ENCODE measurements at places on chromosomes 16 and 17.
A peak's percentile ranks its signal among the peaks of the same experiment; 100 is the strongest.

- no peak for DNase-seq
Observed at GRCh38 chr16:57472665-57473060, 10.2 kb downstream of the POLR2C start.

DNA sequence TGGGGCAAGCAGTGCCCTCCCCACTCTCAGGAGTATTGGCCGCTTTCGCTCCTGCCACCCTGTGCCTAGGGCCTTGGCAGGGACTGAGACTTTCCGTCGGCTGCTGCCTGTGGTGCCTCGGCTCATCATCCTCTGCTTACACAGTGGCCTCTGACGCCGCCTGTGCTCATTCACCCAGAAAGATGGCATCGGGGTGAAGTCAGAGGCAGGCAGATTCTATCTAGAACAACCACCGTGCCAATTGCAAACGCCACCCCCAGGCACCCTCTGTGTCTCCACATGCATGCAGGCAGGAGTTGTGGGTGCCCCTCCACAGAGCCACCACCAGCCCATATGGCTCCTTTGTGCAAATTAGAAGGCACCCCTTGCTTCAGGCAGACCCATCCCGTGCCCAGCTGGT lies 154.2 kb upstream of the GSE1 start:
- DNase-seq, result no peak

DNA sequence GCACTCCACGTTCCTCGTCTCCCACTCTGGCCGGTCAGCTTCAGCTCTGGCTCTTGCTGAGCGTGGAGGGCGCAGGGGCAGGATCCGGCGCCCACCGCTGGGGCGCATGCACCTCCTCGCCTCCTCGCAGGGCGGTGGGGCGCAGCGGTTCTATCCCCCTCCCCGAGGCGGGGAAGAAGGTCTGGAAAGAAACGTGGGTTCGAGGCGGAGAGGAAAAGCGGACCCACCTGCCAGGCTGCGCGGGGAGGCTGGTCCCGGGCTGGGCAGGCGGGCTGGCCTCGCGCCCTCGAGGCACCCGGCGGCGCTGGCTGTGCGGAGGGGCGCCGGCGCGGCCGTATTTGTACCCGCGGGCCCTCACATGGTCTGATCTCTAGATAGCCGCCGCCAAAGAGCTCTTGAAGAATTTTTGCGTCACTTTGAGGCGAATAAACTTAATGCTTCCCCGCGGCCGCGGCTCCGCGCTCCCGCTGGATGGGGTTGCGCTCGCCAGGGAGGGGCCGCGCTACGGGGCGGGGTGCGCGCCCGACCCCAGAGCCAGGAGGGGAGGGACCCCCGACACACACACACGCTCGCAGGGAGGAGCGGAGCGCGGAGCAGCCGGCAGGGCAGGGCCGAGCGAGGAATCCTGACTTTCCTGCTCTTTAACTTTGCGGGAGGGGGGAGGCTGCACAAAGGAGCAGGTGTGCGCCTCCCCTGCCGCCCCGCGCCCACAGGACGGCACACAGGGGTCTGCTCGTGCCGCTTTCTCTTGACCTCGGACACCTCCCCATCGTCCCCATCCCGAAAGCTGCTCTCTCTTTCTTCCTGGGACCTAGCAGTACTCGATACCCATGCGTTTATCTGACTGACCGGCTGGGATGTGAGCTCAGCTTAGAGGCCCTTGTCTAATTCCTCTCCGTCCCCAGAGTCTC lies at the start of gene SLC6A4:
SLC6A4 (minus strand) TSS at position 312 of the 911 bp plus-strand sequence. CDS start 13,739 bp downstream, outside the sequence.
- DNase-seq, result no peak

- DNase-seq, result no peak
Observed at GRCh38 chr16:50473356-50473945, 74.7 kb upstream of the NKD1 start.

DNA sequence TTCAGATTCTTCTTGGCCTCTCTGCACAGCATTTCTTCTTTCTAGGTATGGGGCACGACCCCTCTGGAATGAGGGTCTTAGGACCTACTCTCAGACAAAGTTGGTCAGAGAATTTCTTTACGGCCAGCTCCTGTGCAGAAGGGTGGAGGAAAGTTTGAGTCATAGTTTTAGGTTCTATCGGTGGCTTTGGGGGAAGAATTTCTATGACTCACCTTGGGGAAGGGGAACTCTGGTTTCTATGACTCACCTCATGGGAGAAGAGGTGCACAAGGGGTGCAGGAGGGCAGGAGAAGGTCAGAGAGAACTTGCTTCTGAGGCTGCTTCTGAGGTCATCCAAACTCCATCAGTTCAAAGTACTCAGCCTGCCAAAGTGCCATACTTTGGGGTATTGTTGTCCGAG lies 2.5 kb upstream of the ABCC12 start:
- peak; percentile 55 for DNase-seq

DNA sequence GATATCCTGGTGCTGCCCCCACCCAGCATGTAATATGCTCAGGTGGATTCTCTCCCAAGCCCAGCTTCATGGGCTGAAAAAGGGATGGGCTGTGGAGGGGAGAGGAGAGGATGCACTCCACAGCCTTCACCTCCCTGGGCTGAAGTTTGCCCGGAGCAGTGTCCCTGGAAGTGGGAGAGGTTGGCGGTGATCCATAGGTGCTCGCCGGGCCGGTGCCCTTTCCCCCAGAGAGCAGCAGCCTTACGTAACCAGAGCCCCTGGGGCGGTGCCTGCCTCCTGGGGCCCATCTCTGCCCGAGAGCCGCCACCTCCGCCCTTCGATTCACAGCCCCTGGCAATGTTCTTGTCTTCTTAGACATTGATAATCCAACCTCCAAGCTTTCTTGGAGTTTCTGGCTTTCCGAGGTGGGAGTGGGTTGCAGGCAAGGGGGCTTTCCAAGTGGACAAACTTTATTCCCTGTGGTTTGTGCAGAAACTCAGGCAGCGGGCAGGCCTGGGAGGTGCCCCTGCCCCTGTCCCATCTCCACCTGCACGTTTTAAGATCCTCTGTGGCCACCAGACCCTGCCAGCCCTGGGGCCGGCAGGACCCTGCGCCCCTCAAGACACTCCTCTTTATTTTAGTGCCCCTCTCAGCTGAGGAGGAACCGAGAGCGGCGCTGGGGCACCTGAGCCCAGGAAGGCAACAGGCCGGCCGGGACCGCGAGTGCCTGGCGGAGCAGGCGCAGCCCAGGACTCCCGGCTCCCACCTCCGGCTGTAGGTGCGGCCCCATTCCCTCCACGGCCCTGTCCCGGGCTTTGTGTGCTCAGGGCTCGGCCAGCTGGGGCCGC lies 3.1 kb upstream of the WDR90 start:
- DNase-seq, result no peak

DNA sequence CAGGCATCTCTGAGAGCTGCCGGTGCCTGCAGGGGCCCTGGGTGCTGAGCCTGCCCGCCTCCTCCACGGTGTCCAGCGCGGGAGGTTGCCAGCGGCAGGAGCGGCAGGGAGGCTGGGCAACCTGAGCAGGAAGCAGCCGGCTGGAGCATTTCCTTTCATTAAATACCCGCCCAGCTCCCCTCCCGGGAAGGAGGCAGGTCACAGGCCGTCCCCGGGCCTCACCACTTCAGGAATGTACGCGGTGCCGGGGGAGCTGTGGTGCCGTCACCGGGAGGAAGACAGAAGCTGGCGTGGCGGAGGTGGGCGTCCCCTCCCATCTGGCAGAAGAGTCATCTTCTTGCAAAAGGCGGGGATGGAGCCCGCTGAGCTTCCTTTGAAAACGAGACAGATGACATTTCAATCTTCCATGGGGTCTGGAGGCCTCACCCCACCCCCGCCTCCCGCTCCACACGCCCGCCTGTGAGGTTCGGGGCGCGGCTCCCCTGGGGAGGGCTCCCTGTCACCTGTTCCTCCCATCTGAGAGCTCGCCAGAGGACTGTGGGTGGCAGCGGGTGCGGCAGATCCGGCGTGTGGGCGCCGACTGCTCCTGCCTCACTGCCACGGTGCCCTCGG lies 16.0 kb downstream of the SOX8 start:
- no peak for DNase-seq

GRCh38 chr16:83185902-83186301 lies 559.1 kb downstream of the CDH13 start:
- no peak for DNase-seq

DNA sequence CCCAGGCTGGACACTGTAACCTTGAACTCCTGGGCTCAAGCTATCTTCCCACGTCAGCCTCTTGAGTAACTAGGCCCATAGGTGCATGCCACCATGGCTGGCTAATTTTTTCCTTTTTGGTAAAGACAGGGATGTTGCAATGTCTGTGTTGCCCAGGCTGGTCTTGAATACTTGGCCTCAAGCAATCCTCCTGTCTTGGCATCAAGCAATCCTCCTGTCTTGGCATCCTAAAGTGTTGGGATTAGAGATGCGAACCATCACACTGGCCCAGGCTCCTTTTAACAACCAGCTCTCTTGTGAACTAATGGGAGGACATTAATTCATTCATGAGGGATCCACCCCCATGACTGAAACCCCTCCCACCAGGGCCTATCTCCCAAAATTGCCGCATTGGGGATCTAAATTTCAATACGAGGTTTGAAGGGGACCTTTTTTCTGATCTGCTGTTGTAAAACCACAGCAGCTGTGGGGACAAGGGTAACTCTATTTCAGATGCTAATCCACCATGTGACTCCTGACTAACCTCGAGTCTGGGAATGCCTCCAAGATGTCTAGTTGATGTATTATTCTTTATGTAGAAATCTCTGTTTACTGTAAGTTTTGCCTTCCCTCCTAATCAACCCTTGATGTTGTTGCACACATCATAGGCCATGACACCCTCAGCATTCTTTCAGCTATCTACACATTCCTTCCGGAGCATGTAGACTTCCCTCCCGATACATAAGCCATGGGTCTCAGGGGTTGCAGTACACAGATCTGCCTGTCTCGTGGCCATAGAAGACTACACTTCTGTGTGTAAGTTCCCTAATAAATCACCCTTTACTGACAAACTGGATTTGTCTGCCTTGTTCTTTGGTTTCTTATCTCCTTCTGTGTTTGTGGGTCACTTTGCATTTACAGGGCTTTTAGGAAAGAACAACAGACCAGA lies 37.6 kb downstream of the RNF112 start:
- peak; percentile 92 for DNase-seq

GRCh38 chr17:44409309-44410028 lies 20.0 kb upstream of the ITGA2B start:
- DNase-seq, result no peak

- DNase-seq, result no peak
Observed at GRCh38 chr17:75350706-75351105, 54.8 kb downstream of the GRB2 start.

- DNase-seq, result no peak
Observed at GRCh38 chr17:64315570-64315969, 52.5 kb upstream of the TEX2 start.

- peak; percentile 44 for DNase-seq
Observed at GRCh38 chr16:54373534-54374520, 87.2 kb upstream of the IRX3 start.

DNA sequence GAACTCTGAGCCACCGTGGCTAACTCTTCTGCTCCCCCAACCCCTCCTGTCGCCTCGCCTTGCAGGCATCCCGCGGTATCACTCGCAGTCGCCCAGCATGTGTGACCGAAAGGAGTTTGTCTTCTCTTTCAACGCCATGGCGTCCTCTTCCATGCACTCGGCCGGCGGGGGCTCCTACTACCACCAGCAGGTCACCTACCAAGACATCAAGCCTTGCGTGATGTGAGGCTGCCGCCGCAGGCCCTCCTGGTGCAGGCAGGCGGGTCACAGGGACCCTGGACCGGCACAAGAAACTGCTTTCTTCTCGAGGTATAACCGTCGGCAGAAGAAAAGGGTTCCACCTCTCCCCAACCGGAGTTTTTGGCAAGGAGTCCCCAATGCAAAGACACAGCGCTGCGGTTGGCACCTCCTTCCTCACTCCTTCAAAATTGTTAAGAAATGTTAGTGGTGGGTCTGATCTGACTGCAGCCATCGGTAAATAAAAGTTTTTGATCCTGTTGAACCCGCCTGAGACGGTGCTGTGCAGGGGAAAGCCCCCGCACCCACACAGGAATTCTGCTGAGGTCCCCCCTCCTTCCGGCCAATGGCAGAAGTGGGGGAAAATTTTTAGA lies 2.6 kb downstream of the FOXF1 start:
- no peak for DNase-seq

- no peak for DNase-seq
Observed at GRCh38 chr16:19694989-19695388, 23.0 kb downstream of the KNOP1 start.
